Stimulated activated CD8-positive, alpha-beta memory T cell treated with anti-CD3 and anti-CD28 coated beads, Interleukin-15, amount 100 ng/mL, for 48 hours (primary cell): ENCODE measurements at places on chromosomes 4 and X.

GRCh38 chr4:115780835-115781234 is 667.4 kb upstream of the NDST4 start:
- no peak for DNase-seq

- DNase-seq: no peak
Measured at GRCh38 chr4:60648774-60649173, 551.4 kb upstream of the ADGRL3 start.

DNA sequence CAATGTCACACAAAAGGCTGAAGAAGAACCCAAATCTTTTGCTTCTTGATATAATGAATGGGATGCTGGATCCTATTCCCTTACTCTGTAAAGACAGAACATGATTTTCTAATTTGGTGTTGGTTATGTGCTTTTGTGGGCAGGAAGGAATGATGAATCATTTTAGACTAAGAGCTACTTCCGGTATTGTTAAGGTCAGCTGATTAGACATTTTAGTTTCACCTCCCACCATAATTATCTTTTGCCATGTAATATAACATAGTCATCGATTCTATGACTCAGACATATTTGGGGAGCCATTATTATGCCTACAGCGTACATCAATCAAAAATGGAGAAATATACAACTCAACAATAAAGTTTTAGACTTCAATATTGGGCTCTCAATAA is 265.3 kb downstream of the ZNF674 start:
- no peak for DNase-seq

- no peak for DNase-seq
Measured at GRCh38 chr4:124866301-124866700, 153.8 kb upstream of the ANKRD50 start.

DNA sequence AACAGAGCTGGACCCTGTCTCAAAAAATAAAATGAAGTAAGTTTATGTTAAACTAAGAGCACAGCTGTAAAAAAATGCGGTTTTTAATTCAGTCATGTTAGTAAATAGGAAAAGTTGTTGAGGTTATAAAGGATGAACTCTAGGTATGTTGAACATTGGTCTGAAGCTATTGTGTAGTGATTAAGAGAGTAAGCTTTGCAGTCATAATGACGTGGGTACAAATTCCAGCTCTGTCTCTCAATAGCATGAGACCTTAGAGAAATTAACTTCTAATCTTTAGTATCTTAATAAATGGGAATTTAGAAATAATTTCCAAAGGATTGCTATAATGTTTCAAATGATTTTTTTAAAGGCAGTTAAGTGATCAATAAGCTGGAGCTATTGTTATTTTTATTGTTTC is 2.9 kb upstream of the YTHDC1 start:
- DNase-seq: no peak

DNA sequence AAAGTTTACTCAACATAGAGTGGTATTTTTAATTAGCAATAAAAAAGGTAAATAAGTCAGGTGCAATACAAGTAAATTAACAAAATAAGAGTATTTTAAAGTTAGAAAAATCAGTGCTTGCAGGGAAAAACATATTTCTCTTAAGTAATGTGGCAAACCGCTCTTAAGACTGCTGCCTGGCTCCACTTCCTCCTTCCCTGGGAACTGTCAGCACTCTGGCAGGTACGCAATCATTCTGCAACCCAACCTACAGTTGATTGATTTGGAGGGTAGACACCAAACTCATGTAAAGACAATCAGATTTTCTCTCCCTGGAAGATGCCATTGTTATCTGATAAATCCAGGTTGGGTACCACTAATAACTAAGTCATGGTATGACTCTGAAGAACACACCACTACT is 63.9 kb downstream of the PPP3CA start:
- DNase-seq: no peak

- DNase-seq: no peak
Measured at GRCh38 chr4:84965553-84966381, 723 bp downstream of the WDFY3 start.

- no peak for DNase-seq
Measured at GRCh38 chrX:134246282-134246681, 9.3 kb downstream of the CCDC160 start.

DNA sequence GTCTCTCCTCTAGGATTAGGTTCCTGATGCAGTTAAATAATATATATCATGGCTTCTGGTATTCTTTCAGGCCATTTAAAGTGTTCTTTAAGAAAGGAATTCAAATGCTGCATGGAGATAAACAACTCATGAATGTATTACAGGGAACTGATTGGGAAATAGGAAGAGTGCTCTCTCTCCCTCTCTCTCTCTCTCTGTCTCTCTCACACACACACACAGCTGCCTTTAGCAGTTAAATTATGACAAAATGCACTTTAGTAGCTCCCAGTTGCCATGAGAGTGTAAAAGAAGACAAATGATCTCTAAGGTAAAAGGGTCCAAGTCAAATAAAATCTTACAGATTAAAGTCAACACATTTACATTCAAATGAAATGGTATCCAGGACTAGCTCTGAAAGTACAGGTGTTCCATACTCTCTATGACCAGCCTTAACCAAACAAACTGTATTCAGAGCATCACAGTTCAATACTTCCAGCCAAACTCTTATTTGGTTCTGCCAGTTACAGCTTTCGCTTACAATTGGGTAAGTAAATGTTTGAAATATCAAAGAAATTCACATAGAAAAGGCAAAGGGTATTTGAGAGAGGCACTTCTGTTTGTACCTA is 94.7 kb upstream of the CXXC4 start:
- DNase-seq: no peak
